ENCODE measurements at places on chromosomes 7 and 10.

GRCh38 chr10:72061491-72061890 lies 26.9 kb downstream of the SPOCK2 start:
- no peak for DNase-seq

GRCh38 chr7:52271703-52272102 lies 763.7 kb upstream of the POM121L12 start:
- peak; percentile 65 for DNase-seq

- DNase-seq = no peak
These were observed 84.9 kb downstream of the NHLRC2 start for GRCh38 chr10:113939212-113939860.

DNA sequence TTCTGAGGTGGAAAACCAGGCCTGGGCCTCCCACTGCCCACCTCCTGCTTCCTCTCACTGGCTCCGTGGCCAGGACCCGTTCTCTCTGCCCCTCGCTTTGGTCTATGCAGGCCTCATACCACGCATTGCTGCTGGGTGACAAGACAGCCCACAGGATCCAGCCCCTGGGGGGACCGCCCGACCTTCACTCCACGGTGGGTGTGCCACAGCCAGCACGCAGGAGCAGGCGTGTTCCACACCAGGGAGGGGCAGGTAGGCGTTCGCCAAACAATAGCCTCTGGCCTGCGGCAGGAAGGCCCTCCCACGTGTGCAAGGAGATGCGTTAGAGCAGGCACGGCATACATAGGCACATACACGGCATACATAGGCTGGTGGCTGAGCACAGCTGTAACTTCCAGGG lies 233.4 kb downstream of the WDR37 start:
- no peak for DNase-seq

DNA sequence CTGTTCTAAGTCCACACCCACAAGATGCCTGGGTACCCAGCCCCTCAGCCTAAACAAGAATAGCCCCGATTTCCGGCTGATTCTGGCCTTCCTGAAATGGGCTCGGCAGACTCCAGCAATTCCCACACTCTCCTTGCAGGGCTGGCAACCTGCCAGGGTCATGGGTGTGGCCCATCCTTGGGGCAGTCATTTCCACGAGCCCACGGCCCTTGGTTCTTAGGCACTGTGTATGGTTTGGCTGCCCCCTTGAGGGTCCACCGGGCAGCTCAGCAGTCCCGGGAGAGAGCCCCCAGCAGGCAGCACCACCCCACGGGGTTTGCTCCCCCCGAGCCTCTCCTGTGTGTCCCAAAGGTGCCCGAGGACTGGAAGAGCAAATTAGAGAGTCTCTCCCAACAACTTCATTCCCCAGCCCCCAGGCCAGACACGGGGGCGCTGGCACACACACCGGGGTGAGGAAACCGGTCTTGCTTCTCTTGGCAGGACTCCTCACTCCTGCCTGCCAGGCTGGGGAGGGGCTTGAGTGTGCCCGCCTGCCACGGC lies 142.2 kb downstream of the EMX2 start:
- peak; percentile 4 for DNase-seq

GRCh38 chr7:105189859-105190492 lies 176.0 kb downstream of the KMT2E start:
- DNase-seq = no peak

DNA sequence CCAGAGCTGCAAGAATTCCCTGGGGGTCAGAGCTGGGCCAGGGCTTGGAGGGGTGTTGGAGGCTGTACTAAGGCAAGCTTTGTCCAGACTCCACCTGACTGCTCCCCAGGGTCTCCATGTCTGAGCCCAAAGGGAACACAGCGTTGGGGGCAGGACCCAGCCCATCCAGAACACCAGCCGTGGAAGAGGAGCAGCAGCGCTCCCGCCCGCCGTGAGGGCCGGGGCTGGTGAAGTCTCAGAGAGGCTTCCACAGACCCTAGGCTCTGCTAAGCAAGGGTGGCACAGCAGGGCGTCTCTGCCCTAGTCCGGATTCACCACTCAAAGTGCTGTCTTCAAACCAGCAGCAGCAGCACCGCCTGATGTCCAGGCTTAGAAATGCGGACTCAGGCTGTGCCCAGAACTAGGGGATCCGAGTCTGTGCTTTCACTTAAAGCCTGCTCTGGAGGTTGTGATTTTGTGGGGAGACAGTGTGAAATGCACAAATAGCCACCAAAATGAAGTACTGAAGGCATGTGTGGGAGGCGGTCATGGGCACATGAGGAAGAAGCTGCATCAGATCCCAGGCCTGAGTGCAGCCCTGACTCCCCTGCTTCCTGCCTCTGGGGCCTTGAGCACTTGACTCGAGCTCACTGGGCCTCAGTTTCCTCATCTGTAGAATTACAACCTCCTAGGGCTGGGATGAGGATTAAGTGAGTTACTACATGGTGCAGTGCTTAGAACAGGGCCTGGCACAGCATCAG lies 16.6 kb upstream of the AQP1 start:
- DNase-seq = no peak
